Hepatocyte (in vitro differentiated cells): ENCODE measurements at places on chromosomes 7 and 10. TPM values are rescaled to one million over a fixed set of nuclear protein-coding genes. Genes with fewer than 3 reads are reported as not detected.

- peak; percentile 90 for DNase-seq
These were observed 135.8 kb downstream of the NRBF2 start for GRCh38 chr10:63268798-63269503.

GRCh38 chr7:155775691-155776090, 36.6 kb downstream of the SHH start:
- DNase-seq, result no peak

- no peak for DNase-seq
These were observed at the start of gene GDF2 for GRCh38 chr10:47322300-47323061. TSS of gene GDF2 (plus strand) at chr10:47322454. CDS start at chr10:47322669, 215 bp downstream.

DNA sequence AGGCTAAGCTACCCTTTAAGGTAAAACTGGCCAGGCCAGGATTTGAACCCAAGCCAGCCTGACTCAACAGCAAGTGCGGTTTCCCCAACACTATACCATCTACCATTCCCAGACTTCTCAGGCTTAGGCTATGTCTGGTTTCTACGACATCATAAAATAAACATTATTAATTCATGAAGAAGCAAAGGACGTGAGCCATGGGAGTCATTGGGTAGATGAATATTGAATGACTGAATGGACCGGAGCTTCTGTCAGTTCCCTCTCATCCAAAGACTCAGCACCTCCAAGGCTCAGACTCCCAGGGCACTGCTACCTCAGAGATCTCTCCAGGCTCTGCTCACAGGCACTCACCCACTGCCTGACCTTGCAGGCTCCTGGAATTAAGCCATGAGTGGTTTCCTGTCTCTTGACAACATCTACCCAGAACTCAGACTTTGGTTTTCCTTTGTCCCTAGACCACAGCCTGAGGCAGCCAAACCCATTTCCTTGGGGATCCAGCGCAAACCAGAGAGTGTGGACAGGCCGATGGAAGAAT, 64.6 kb upstream of the STEAP1B start:
- no peak for DNase-seq

Gene CRHR2
- total RNA-seq, result not detected in 2 replicates

GRCh38 chr7:41720886-41721285, 18.0 kb upstream of the INHBA start:
- no peak for DNase-seq

DNA sequence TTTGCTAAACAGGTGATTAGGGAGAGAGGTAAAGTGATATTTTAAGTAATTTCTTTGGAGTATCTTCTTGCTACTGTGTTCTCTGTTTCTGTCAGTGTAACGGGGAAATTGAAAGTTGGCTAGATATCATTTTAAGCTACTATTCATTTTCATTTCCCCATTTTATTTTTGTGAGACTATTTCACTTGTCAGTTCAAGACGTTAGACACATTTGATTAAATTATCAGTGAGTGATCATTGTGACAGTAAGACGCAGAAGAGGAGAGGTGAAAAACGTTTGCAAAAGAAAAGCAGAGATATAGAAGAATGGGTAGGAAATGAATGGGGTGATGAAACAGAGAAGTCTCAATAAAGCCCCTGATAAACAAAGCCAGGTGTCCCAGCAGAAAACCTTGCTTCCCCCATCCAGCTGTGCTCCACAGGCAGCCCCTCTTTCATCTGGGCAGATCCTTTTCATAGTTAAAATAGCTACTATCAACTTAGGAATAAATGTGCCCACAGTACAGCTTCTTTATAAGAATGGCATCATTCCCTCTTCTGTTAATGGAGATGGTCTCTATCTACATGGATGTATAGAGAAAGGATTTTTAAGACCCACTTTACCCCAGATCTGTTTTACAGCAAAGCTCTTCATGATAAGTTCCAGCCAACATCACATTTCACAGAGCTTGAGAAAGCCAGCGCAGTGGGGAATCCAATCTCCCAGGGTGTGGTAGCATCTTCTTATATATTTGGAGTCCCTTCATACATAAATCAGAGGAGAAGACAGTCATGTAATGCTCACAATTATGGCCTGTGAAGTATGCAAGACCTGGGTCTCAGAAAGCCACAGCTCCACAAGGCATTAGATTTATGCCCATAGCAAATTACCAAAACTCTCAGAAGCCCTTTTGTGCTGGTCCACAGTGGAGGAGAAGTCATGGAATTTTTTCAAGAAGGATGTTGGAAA, 138.1 kb upstream of the ITGB1 start:
- DNase-seq, result no peak

DNA sequence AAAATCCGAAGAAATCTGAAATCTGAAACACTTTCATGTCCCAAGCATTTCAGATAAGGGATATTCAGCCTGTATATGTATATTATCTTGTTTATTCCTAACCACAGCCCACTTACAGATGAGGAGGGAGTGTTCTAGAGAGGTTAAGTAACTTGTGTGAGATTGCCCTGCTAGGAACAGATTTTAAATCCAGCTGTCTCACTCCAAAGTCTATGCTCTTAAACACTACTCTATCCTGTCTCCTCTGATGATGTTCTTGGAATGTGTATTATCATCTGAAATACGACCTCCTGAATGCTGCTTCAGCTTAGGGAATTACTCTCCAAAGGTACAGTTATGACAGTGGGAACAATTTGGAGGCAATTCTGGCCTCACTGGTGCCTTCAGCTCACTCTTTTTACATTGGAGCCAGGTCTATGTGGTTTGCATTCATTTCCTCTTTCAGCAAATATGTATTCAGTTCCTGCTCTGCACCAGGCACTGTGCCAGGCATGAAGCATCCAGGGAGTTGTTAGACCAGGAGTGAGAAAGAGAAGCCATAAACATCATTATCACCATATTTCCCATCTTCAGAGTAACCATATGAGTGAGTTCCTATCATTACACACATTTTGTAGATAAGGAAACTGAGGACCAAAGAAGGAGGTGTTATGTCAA, 70.2 kb downstream of the NOC3L start:
- no peak for DNase-seq

- no peak for DNase-seq
These were observed 11.2 kb downstream of the MXI1 start for GRCh38 chr10:110218632-110219031.

GRCh38 chr10:70321897-70322890, 38.4 kb upstream of the NPFFR1 start:
- no peak for DNase-seq

DNA sequence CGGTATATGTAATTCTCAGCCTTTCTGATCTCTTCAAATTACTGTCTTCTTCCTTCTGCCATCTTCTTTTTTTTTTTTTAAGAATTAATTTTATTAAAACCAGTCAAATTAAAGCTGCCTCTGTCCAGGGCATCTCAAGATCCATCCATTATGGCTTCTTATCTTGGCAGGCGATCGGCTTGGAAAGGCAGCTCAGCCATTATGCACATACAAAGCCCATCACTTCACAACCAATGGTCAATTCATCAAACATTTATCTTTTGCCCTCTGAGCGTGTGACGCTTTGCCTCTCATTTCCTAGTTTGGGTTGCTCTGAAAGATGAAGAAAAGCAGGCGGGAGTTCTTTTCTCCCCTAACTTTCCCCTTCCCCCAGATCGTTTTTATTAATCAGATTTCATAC, 591.6 kb downstream of the LRMDA start:
- DNase-seq, result no peak

Gene COBL
- total RNA-seq, result 17.9 and 20.5 TPM in 2 replicates

DNA sequence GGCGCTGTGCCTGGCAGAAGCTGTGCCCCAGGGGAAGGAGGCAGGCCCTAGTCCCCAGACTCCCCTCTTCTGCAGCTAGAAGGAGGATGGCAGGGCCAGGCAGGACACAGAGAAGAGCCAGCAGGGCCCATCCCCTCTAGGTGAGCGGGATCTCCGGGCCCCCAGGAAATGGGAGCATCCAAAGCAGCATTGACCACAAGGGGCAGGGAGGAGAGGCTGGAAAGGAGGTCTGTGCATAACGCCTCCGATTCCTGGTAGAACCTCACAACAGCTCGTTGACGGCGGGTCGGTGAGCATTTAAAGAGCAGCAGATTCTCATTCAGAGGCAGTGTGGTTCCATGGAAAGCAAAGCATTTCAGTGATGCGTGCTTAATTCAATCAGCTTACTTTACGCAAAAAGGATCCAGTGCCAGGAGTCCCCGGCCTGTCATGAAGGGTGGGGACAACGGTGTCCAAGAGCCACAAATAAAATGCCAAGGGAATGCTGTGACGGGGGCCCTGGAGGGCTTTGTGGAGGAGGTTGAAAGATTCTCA, 41.0 kb downstream of the CLRN3 start:
- no peak for DNase-seq

DNA sequence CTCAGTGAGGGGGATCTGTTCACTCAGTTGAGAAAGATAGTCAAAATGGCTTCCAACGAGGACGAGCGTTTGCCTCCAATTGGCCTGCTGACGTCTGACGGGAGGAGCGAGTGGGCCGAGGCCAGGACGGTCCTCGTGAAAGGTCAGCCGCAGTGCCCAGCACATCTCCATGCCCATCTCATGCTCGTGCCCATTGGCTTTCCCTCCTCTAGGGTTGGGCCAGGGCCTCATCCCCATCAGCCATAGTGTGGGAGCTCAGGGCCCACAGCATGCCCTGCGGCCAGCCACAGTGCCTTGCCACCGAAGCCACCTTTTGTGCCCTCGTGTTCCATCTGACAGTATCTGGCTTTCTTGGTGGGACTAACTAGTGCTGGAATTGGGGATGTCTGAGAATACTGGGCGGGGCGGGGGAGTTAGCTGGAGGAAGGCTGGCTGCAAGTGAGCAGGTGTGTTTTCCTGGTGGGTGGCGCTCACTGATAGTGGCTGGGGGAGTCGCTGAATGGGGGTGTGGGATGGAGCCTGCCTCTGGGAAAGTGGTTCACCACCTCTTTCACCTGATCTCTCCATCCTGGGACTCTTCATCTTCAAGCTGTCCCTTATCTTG, 13.9 kb downstream of the CHAT start:
- no peak for DNase-seq

DNA sequence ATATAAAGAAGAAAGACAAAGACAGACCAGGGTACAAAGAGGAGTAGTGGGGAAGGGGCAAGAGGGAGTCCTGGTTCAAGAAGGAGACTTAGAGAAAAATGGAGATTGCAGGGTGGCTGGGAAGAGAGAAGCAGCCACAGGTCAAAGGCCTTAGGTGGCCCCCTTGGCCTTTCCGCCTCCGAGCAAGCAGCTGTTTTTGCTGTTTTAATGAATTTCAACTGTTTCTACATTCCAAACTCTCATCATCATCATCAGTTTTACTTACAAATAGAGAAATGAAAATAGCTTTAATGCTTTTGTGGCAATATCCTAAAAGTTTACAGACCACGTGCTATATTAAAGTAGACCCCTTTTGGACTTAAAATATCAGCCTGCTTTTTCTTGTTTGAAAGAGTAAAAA, 399.7 kb downstream of the EXOC4 start:
- no peak for DNase-seq

- no peak for DNase-seq
These were observed 6.2 kb downstream of the BUB3 start for GRCh38 chr10:123160311-123160980.

Gene SPDYE2B
- total RNA-seq, result not detected in 2 replicates

Gene ACHE
- total RNA-seq, result 3.2 and 4.6 TPM in 2 replicates

Gene NEURL1
- total RNA-seq, result 3.6 and 4.6 TPM in 2 replicates

Gene OR2A5
- total RNA-seq, result 0.44 and 0.77 TPM in 2 replicates

Gene TRPV6
- total RNA-seq, result 3.5 and 5.9 TPM in 2 replicates

- no peak for DNase-seq
These were observed 7.0 kb downstream of the ALOX5 start for GRCh38 chr10:45380903-45381620.

Gene SEC24C
- 59.4 and 60.2 TPM in 2 replicates for total RNA-seq

GRCh38 chr7:125877246-125877645, 947.6 kb upstream of the POT1 start:
- DNase-seq, result no peak

DNA sequence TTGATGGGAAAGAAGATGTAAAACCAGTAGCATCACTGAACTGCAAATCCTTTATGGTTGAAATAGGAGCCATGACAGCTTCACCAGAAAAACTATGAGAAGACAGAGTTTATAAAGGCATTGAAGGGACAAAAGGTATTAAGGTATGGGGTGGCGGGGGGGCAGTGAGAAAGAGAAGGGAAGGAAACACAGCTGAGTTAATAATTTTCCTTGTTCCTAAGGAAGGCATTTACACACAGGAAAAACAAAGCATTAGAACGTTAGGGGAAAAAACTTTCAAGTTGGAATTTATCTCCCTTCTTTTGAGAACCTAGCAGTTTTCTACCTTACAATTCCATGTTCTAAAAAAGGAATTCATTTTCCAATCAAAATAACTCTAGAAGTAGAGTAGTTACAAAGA, 4.4 kb downstream of the LARP4B start:
- no peak for DNase-seq

Gene UTF1
- total RNA-seq, result not detected in 2 replicates

Gene ITGA8
- total RNA-seq, result 16.8 and 17.3 TPM in 2 replicates

DNA sequence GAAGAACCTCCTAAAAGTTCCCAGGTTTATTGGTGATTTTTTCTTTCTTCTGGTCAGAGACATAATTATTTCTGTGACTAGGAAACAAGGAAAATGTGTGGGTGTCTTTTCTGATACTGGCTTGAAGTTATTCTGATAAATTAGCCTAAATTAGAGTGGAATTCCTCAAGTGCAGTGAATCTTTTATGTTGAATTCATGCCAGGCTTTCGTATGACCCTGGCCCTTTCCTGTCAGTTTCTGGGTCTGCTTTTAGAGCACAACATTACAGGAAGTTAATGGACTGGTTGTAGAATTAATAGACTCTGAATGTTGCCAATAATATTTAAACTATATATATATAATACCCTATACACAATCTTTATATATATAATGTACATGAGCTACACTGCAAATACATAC, 230.6 kb upstream of the KIAA1217 start:
- no peak for DNase-seq

DNA sequence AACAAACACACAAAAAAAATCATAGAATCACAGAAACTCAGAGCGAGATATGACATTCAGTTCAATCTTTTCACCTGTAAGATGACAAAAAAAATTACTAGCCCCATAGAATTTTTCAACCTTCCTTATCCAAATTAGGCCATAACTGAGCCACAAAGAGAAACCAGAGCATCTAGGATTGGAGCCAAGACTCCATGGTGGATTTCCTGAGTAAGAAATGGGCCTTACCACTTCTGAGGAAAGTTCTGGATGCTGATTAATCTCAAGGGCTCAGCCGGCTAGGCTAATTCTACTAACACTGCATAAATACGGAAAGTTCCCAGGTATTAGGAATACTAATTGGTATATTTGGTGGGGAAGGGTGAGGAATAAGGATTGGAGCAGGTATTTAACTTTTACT, 16.8 kb downstream of the LIPM start:
- DNase-seq, result no peak

Gene ZNF282
- 16.0 and 16.7 TPM in 2 replicates for total RNA-seq

Gene HTR5A
- total RNA-seq, result not detected in 2 replicates

Gene FEZF1
- not detected in 2 replicates for total RNA-seq

DNA sequence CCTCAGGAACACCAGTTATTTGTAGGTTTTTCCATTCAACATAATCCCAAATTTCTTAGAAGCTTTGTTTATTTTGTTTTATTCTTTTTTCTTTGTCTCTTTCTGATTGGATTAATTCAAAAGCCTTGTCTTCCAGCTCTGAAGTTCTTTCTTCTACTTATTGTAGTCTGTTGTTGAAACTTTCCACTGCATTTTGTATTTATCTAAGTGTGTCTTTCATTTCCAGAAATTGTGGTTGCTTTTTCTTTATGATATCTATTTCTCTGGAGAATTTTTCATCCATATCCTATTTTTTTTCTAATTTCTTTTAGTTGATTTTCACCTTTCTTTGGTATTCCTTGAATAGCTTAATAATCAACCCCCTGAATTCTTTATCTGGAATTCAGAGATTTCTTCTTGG, 58.5 kb downstream of the SLC18A2 start:
- DNase-seq, result no peak

Gene AGR2
- total RNA-seq, result 117 and 178 TPM in 2 replicates

- DNase-seq, result no peak
These were observed 477.4 kb upstream of the FZD8 start for GRCh38 chr10:36119455-36119854.

- DNase-seq, result no peak
These were observed 66.3 kb downstream of the CREB5 start for GRCh38 chr7:28478656-28479055.
